Fibroblast of lung (primary cell): ENCODE measurements at places on chromosomes 7 and 10. TPM values are rescaled to one million over a fixed set of nuclear protein-coding genes. Genes with fewer than 3 reads are reported as not detected.

Gene UPK3BL1
- total RNA-seq = 5.4 and 9.8 TPM in 2 replicates

Gene PROSER2
- 1.8 and 2.6 TPM in 2 replicates for total RNA-seq

Gene MSMB
- not detected in 2 replicates for total RNA-seq

DNA sequence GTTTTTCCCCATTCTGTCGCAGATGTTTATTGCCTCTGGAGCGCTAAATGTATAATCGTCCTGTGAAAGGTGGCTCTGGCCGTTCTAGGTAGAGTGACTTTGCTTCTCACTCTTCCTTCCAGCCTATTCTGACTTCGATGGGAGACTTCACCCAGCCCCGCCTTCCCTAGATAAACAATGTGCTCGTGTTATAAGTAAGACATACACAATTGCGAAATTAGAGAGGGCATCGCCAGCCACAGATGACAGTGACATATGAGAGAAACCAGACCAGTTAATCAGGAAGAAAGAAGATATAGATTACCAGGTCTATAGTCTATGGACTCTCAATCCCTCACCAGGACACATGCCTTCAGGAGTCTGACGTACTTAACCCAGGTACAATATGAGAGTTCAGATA is 1050.5 kb upstream of the AUTS2 start:
- DNase-seq = no peak

DNA sequence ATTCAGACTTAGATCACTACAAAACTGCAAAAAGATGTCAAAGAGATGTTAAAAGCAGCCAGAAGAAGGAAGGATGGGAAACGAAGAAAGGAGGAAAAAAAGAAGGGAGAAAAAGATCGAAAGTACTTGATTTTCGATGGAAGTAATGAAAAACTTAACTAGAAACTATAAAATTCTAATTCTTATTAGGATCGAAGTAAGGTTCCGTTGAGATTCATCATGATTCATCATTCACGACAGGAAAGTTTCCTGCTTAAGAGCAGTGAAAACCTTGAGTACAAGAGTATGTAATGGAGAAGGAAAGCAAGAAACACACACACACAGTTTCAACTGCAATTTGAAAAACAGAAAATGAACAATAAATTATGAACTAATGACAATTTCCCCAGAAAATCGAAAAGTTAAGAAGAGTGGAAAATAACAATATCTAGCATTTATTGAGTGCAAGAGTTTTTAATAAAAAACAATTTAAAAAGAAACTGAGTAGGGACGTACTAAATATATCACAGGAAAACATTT is 1.1 kb upstream of the ING3 start:
- DNase-seq = no peak

DNA sequence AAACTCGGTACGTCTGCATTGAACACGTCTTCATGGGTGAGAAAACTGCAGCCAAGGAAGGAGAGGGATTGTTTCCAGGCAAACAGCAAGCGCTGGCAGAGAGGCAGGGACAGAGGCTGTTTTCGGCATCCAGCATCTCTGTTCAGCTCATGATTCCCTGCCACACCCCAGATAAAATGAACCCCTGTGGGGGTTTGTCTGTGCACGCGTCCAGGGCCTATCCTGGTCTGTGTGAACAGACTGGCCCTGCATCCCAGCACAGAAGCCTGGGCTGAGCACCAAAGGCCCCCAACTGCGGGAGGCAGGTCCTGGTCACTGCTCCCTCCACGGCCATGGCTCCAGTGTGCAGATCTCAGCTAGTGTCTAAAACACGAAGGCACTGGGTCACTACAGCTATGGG is 83.3 kb upstream of the FAM20C start:
- no peak for DNase-seq

DNA sequence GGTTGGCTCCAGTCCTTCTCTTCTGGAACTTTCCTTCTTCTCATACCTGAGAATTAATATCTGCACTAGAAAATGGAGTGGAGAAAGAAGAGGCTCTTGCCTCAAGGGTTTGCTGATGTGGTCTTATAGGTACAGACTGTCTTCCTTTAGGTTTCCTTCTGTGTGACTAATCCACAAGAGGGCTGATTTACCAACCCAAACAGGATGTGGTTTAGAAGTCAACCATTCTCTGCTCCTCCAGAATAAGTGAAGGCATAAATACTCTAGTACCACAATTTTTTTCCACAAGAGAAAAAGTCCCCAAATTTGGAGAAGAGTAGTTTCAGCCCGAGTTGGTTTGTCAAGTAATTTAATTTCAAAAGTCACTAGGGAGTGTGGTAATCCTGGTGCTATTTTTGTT is 85.8 kb downstream of the NRP1 start:
- peak; percentile 96 for DNase-seq

DNA sequence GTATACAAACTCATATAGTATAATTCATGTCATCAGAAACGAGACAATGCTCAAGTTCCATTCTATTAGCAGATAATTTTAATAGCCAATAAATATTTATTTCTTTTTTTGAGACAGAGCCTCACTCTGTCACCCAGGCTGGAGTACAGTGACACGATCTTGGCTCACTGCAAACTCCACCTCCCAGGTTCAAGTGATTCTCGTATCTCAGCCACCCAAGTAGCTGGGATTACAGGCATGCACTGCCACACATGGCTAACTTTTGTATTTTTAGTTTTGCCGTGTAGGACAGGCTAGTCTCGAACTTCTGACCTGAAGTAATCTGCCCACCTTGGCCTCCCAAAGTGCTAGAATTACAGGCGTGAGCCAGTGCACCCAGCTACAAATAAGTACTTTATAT is 45.7 kb downstream of the ORC5 start:
- no peak for DNase-seq

- DNase-seq = peak; percentile 77
These were observed 119.8 kb downstream of the NKX6-2 start for GRCh38 chr10:132665946-132666704.

DNA sequence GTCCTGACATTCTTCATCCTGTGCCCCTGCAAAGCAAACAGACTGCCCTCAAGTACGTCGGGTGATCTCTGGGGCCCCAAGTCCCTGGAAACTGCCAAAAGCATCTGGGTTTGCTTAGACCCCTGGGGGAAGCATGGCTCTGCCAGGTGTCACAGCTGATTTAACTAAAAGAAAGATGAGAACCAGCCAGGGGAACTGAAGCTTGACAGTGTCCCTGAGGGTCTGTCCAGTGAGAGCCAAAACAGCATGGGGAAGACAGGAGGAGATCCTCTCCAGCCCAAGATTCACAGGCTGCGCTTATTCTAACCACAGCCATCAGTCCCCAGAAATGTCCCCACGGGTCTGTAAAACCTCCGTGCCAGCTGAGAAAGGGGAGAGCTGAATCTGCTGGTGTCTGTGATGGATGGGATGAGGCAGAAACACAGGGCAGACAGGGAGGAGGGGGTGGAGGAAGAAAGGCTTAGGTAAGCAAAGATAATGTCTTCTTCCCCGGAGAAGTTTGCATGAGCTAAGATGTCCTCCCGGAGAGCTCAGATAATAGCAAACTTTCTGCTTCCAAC is 21.3 kb downstream of the CCDC3 start:
- DNase-seq = no peak

DNA sequence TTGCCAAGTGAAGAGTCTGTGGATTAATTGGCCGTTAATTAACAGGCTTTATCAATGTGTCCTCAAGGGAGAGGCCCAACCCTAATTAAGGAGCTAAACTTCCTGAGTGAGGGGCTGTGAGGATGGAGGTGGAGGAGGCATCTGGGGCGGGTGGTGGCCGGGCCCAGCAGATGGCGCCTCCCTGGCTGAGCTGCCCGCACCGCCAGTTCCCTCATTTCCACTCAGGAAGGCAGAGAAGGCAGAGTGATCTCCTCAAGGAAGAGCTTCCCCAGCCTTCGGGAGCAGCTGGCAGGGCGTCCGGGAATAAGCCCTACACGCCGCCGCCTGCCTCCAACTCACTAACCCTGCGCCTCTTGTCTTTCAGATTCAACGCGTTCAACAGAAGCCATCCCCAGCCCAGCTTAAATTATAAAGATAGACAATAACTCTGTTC is 112.2 kb downstream of the CYTH3 start:
- DNase-seq = peak; percentile 58

DNA sequence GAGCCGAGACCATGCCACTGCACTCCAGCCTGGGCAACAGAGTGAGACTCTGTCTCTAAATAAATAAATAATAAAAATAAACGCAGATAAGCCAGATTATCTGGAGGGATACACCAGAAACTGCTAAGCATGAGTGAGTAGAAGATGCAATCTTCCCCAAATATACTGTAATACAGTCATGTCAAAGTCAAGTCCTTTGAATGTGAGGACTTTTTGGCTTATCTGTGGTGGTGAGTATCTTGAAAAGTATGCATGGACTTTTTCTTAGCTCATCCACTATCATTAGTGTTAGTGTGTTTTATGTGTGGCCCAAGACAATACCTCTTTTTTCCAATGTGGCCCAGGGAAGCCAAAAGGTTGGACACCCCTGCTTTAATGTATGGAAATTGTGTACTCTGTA is 44.7 kb upstream of the PITRM1 start:
- peak; percentile 90 for DNase-seq

- DNase-seq = peak; percentile 91
These were observed 3.2 kb upstream of the IGFBP3 start for GRCh38 chr7:45924283-45924682.

- DNase-seq = peak; percentile 76
These were observed 1.7 kb upstream of the UPP1 start for GRCh38 chr7:48087349-48087748.

GRCh38 chr10:110774069-110775019 is 97.4 kb upstream of the PDCD4 start:
- peak; percentile 38 for DNase-seq
